ENCODE measurements at places on chromosomes 2 and 18. TPM values are rescaled to one million over a fixed set of nuclear protein-coding genes. Genes with fewer than 3 reads are reported as not detected.

GRCh38 chr2:171491292-171491691 is 31.0 kb upstream of the CYBRD1 start:
- H3K27ac ChIP-seq, result no peak overlapping the region
- H3K4me1 ChIP-seq, result no peaks in the 10 kb centered on the region
- no peaks in the 10 kb centered on the region for H3K27me3 ChIP-seq

GAREM1 gene
- 11.5 TPM for total RNA-seq

GRCh38 chr2:120437604-120438000 is 91.7 kb downstream of the INHBB start:
- no peaks in the 10 kb centered on the region for H3K36me3 ChIP-seq
- H3K27me3 ChIP-seq, result peaks cover 18% of the 10 kb centered on the region
- DNase-seq, result no peak
- peaks cover 3% of the 10 kb centered on the region for H3K4me1 ChIP-seq
- no peak overlapping the region for H3K27ac ChIP-seq
- no peak overlapping the region for H3K4me3 ChIP-seq

DNA sequence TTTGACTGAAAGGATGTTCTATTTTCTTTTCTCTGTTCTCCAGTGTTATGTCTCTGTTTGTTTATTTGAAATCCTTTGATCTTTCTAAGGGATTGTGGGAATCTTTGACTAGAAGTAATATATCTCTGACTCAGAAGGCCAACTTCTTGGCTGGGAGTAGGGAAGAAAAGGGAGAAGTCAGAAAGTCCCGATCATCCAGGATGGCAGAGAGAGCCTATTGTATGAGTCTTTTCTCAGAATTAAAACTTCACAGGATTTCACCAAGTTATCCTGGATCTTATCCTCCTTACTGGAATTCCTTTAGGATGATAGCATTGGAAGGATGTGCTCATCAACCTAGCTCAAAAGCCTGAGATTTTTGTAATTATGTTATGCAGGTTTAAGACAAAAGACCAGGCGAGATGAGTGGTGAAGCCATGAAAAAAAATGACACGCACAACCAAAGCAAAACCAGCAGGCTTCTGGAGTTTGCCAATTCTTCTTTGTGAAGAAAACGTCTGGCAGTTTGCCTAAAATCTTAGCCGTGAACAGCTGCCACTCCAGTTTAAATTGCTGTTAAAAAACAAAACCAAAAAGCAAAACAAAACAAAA is 383.6 kb upstream of the SMIM21 start:
- H3K4me3 ChIP-seq, result no peak overlapping the region
- no peak for DNase-seq
- H3K27ac ChIP-seq, result no peak overlapping the region
- H3K4me1 ChIP-seq, result no peaks in the 10 kb centered on the region
- no peaks in the 10 kb centered on the region for H3K36me3 ChIP-seq
- H3K27me3 ChIP-seq, result no peaks in the 10 kb centered on the region

- DNase-seq, result no peak
- H3K4me3 ChIP-seq, result no peak overlapping the region
- no peaks in the 10 kb centered on the region for H3K4me1 ChIP-seq
- H3K36me3 ChIP-seq, result no peaks in the 10 kb centered on the region
These were observed 148.5 kb downstream of the CAMKMT start for GRCh38 chr2:44510246-44510645.

- no peak overlapping the region for H3K4me3 ChIP-seq
- no peaks in the 10 kb centered on the region for H3K27me3 ChIP-seq
- no peak overlapping the region for H3K27ac ChIP-seq
- no peaks in the 10 kb centered on the region for H3K4me1 ChIP-seq
These were observed 22.5 kb downstream of the LIPG start for GRCh38 chr18:49584394-49584793.

FBXO41 gene
- 2.1 TPM for total RNA-seq

Data from upper lobe of right lung (tissue), 1 donor.